ENCODE measurements at places on chromosomes 2 and 18.
A peak's percentile ranks its signal among the peaks of the same experiment; 100 is the strongest.

GRCh38 chr2:3223080-3223923, 154.3 kb downstream of the EIPR1 start:
- peak; percentile 17 for DNase-seq

DNA sequence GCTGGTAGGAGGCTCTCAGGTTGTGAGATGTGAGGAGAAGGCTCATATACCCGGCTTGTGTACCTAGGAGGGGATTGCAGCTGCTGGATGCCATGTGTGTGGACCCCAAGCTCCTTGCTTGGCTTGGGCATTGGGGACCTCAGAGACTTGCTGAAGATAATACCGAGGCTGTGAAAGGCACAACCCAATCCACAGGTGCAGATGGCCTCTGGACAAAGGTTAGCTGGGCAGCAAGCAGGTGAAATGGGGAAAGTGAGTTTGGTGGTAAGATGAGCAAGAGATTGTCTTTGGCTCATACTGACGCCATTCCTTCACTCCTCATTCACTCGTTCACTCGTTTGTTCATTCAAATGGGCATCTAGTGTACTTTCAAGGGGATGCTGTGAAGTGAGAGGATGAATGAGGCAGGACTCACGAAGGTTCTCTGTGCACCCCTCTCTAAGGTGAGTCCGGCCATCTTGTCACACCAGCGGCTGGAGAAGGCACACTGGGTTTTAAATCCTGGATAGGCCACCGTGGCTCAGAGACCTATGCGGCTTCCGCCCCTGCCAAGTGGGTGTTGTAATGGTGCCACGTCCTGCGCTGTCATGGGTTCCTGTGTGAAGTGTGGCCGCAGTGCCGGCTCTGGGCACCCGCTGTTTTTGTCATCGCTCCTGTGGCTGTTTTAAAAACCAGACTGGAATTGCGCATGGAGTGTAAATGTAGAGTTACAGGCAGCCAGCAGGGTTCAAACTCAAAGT, 13.7 kb downstream of the FBLN7 start:
- DNase-seq, result no peak

- DNase-seq, result no peak
These were observed 505.8 kb upstream of the NRP2 start for GRCh38 chr2:205176546-205176945.

- DNase-seq, result peak; percentile 100
These were observed 395.6 kb upstream of the TRIB2 start for GRCh38 chr2:12320991-12321641.

- no peak for DNase-seq
These were observed 353.6 kb downstream of the ARHGAP15 start for GRCh38 chr2:143482771-143483170.

DNA sequence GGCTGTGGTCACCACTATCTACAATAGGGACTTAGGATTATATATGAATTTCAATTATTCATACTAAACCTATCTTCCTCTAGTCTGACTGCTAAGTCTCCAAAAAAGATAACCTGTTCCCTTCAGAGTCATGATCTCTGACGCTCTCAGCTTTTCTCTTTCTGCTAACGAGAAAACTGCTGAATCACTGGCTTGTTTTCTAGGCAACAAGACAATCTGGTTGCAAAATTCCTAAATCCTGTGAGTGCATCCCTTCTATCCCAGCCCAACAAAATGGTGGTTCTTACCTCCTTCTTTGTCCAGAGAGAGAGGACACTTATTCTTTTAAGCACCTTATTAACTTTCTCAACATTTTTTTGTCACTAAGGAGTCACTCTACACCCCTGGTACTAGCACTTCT, 312.3 kb upstream of the PKDCC start:
- DNase-seq, result no peak

GRCh38 chr18:9987345-9987744, 73.5 kb downstream of the VAPA start:
- DNase-seq, result no peak

DNA sequence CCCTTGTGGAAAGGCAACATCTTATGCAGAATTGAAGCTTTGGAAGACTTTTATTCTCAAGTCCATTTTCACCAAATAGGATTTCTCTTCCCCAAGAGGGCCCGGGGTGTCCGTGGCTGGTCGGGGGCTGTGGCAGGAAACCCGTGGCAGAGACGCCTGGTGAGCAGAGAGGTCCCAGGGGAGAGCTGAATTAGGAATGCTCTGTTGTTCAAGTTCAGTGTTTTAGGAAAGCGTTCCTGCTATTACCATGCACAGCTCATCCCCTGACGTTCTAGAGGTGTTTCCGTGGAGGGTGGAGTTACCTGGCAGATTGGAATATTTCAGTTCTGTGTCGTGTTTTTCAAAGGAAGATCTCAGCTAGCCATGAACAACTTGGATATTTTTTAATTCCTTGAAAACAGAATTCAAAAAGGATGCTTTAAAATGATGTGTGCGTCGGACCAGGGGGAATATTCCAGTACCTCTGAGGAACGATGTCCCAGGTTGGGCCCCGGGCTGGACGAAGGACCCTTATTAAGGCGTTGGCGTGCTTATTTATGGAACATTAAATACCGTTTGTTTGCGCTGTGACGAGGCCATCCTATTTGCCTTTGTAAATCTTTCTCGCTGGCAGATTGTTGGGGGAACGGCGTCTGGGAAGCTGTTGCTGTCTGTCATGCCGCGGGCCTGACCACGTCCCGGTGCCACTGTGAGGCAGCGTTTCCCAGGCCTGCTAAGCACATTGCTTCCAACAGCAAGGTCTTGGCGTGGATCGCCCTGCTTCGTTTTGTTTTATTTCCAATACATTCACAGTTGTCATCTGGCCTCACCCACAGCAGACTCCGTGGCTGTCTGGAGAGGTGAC, 8.2 kb downstream of the NFATC1 start:
- DNase-seq, result no peak

GRCh38 chr2:68824831-68825230, 46.4 kb downstream of the BMP10 start:
- DNase-seq, result peak; percentile 91

- no peak for DNase-seq
These were observed 1491.2 kb downstream of the LRP1B start for GRCh38 chr2:140639628-140640027.

GRCh38 chr18:36643061-36643460, 185.7 kb downstream of the TPGS2 start:
- DNase-seq, result no peak

GRCh38 chr2:102111823-102112222, 30.7 kb upstream of the IL1R1 start:
- DNase-seq, result no peak

GRCh38 chr2:187851955-187852561, 297.8 kb upstream of the TFPI start:
- DNase-seq, result no peak

- DNase-seq, result no peak
These were observed 743.6 kb downstream of the RNF144A start for GRCh38 chr2:7660816-7661215.

DNA sequence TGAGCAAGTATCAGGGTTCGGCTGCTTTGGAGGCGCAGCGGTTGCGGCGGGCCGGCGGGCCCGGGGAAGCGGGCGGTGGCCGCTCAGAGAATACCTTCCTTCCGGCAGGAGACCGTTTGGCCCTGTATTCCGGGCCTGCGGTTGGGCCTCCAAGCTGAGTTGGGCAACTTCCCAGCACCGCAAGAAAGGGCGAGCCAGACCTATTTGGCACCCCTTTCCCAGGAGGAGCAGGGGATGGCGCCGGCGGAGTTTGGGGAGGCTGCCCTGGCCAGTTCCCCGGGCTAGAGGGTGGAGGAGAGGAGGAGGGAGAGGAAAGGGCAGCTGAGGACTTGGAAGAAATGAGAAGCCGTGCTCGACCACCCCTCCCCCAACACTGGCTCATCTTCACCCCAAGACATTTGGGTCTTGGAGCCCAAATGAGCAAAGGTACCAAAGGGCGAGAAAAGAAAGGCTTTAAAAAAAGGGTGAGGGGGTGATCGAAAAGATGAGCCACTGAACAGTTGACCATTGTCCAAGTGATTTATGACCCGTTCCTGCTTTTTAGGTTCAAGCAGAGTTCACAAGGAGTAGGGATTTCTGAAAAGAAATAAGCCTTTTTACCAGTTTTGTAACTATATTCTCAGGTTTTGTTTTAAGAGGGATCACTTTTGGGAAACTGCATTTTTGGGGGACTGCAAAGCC, 8.4 kb downstream of the HOXD3 start:
- DNase-seq, result no peak

- DNase-seq, result no peak
These were observed 2.9 kb downstream of the CEP68 start for GRCh38 chr2:65059071-65059470.

DNA sequence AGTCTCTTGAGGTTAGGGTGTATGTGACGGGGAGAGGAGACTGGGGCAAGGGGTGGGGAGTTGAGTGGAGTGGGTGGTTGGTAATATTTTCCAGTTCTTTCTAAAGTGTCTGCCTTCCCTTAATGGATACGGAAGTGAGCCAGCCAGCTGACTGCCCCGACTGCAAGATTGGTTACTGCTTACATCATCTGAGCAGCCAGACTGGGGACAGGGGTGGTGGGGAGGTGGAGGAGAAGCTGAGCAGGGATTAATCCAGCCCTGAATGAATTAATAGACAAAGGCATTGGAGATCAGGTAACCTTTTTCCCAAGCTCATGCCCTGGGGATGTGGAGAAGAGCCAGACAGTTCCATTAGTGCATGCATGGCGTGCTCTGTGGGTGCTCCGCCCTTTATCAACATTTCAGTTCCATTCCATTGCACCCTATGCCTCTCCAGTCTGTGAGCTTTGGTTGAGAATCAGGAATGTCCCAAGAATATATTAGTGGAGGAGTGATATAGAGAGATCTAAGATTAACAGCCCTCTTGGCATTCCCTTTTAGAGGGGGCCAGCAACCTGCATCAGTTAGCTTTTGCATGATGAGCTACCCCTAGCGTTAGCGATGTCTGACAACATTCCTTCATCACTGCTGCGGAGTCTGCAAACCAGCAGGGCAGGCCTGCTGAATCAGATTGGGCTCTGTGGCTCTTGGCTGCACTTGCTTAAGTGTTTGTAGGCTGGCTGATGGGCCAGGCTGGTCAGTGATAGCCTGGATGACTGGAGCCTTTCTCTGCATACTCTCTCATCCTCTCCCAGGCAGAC, 67.4 kb downstream of the TNP1 start:
- no peak for DNase-seq

- peak; percentile 87 for DNase-seq
These were observed 230.1 kb upstream of the PXDN start for GRCh38 chr2:1974397-1974796.
